Activated naive CD8-positive, alpha-beta T cell treated with anti-CD3 and anti-CD28 coated beads, Interleukin-2, amount 50 U/mL, for 16 hours (primary cell): ENCODE measurements at places on chromosomes 5 and 9.

DNA sequence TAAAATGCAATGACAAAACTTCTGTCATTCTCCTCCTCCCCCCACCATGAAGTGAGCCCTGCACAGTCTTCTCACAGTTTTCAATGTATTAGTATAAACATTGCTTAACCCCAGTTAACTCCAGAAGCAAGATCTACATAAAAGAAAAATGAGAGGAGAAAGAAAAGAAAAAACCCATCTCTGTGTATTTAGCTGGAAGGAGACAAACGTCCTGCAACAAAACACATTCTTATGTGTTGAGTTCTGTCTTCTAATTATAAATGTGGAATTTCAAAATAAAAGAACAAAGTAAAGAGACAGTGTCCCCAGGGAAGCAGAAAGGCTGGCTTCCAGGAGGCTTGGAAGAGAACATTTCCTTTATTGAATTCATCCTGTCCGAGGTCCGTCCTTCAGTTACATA lies 491.9 kb upstream of the TUSC1 start:
- DNase-seq: no peak

- no peak for DNase-seq
These were observed 213.7 kb downstream of the DRD1 start for GRCh38 chr5:175230299-175230698.

DNA sequence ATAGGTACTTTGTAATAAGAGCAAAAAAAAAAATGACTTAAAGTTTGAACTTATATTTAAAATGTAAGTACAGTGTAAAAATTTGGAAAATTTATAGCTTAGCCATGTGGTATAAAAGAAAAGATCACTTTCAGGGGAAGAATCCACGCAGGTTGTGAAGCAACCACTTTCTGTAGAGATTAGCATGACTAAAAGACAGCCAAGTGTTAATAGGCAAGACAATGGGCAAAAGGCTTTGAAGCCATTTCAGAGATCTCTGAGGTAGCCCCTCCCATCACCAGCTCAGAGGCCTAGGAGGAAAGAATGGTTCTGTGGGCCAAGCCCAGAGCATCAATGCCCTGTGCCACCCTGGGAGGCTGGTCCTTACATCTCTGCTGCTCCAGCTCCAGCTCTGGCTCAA lies 346.3 kb upstream of the CHD1 start:
- no peak for DNase-seq

DNA sequence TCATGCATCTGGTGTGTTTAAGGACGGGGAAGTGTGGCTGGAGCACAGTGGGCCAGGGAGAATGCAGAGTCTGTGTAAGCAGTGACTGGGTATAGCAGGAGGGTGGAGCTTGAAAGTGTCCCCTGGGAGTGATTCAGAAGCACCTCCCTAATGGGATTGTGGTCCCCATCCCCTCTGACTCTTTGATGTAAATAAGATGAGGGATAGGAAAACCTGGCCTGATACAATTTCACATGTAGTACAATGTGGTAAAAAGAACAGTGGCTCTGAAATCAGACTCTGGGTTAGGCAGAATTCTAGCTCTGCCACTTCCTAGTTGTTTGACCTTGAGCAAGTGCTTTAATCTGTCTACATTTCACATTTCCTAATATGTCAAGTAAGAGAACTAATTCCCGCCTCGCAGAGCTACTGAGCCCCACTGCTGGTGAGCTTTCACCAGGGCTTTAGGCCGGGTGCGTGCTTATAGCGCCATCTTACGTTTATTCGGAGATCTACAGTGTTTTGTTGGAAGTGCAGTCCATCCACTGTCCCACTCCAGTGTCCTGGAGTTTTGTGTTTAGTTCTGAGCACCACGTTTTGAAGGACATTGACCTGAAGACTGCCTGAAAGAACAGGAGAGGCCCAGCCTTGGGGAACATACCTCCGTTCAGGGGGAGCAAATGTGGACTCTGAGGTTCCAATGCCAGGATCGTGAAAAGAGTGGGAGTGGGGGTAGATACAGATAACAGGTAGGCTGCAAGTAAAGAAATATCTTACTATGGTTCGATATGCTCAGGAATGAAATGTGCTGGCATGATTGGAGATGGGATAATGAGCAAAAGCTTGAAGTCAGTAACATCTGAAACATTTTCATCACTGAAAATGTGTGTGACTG lies 51.2 kb upstream of the TESK1 start:
- DNase-seq: no peak

DNA sequence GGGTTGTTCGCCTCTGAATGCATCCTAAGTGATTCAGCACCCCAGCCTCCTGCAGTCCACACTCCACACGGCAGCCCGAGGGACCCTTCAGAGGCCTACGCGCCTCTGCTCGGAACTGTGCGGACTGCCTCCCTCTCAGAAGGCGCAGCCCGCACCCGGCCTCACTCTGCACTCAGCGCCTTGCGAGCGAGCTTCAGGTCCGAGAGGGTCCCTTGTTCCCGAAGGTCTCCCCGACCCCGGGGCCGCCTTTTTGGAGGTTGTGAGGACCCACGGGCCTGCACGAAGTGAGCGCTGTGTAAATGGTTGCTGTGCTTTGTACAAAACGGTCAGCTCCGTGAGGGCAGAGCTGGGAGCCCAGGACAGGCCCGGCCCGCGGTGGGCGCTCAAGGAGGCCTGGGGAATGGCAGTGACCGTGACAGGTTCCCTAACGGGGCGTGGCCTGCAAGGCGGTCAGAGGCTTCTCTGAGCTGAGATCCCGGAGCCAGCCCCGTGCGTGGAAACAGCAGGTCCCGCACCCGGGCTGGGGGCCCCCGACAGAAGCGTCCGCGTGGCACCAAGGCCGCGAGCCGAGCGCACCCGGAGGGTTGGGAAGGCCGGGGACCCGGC lies 698 bp upstream of the CACNA1B start:
- DNase-seq: no peak

DNA sequence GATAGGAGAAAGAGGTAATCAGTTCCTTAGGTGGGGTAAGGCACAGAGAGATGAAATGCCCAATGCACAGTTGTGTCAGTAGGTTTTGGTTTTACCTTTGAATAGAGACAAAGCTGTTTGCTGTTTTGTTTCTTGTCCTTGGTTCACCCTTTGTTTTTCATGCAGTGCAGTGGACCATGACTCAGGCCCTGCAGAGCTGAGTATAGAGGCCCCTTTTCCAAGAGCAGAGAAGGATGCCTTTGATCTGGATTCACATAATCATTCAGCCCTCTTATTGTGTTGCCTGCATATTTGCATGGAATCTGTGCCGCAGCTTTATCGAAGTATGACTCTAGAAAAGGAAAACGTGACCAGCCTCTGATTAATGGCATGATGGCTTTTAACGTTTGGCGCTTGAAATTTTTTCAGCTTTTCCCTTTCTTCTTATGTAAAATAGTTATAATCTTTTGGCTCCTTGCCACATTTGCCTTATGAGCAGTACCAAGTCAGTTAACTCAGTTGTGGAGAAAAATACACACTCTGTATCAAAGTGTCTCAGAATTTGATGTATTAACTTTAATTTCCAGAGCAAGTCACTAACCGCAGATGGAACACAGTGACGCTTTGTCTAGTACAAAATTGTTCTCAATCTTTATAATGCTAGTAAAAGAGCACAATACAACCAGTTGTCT lies 197.6 kb downstream of the KDM4C start:
- no peak for DNase-seq

GRCh38 chr5:53114988-53115387 lies 5.4 kb upstream of the MOCS2 start:
- no peak for DNase-seq

DNA sequence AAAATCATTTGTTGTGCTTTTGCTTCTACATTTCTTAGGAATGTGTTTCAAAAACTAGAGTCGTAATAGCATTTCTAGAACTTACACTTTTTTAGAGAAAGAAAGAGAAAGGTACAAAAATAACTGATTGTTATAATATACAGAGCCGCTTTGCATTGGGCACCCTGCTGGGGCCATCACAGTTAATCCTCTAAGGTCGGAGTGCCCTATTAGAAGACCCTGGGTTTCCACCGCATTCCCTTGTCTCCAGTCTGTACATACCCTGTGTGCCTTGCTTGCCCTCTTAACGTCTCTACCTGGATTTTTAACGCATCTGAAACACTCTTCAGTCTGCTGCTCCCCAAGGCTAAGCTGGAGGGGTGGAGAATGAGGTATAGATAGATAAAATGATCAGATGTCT lies 1.3 kb downstream of the MARVELD2 start:
- no peak for DNase-seq
